ENCODE measurements at places on chromosomes 1 and 21.

- H3K4me1 ChIP-seq = peaks cover 39% of the 10 kb centered on the region
- peak overlapping the region; percentile 89 for H3K4me3 ChIP-seq
- H3K27me3 ChIP-seq = no peaks in the 10 kb centered on the region
- DNase-seq = no peak
- peak overlapping the region; percentile 97 for H3K27ac ChIP-seq
- H3K36me3 ChIP-seq = peaks cover 33% of the 10 kb centered on the region
Observed at GRCh38 chr1:173475564-173476196, 1.5 kb upstream of the PRDX6 start.

DNA sequence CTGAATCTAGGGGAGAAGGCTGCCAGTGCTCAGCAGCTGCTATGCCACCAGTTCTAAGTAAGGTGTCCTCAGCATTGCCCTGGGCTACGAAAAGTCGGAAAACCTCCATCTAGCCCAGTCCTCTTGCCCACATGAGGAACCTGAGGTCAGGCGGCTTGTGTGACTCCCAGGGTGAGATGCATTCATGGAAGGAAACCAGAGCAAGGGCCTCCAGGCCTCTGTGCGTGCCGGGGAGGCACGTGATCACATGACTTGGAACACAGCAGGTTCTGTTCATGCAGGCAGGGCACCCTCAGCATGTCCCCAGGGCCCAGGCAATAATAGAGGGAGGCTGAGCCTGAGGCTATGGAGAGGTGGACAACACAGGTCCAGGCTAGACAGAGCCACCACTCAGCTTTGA lies 312.5 kb upstream of the DUSP10 start:
- no peak for DNase-seq
- H3K36me3 ChIP-seq = peaks cover 3% of the 10 kb centered on the region
- H3K27me3 ChIP-seq = no peaks in the 10 kb centered on the region
- H3K4me3 ChIP-seq = no peak overlapping the region
- no peak overlapping the region for H3K27ac ChIP-seq
- no peaks in the 10 kb centered on the region for H3K4me1 ChIP-seq

DNA sequence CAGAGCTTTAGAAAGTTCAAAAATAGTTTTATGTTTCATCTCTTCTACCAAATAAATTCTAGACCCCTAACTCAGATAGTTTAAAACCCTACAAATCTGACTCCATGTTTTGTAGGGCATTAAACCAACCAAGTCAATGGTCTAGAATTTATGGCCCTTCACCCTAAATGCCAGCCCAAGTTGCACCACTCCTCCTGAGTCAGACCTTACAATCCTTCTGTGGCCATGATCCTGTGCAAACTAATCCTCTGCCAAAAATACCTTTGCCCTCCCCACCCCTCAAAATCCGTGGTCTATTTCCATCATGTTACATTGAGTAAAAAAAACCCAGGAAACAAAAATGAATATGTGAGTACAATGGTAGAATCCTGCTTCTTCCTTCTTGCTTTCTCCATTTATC lies 179.3 kb downstream of the NR5A2 start:
- no peaks in the 10 kb centered on the region for H3K27me3 ChIP-seq
- no peaks in the 10 kb centered on the region for H3K36me3 ChIP-seq
- H3K4me3 ChIP-seq = no peak overlapping the region
- DNase-seq = no peak
- H3K27ac ChIP-seq = no peak overlapping the region

DNA sequence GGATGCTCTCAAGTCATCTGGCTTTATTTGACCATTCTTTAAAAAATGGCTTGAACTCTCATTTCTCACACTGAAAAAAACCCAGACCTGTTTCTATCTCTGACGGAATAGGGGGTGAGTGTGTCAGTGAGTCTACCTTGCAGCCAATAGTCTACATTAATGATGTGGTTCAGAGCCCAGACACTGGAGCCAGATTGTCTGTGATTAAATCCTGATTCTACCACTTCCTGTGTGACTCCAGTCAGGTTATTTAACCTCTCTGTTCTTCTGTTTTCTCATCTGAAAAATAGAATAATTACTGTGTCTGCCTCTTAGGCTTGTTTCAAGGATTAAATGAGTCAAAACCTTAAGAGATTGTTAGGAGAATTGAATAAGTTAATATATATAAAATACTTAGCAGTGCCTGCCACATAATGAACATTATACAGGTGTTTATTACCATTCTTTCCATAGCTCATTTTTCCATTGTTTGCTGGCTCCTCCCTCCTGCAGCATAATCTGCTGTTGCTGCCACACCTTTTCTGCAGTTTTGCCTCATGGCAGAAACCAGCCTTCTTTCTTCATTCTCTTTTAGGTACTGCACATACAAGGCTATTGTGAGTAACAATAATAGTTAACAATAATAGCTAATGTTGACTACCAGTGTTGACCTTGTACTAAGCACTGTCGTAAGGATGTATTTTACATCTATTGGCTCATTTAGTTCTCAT lies 157.6 kb upstream of the IVNS1ABP start:
- H3K4me3 ChIP-seq = no peak overlapping the region
- H3K4me1 ChIP-seq = peaks cover 4% of the 10 kb centered on the region
- DNase-seq = peak; percentile 7
- no peaks in the 10 kb centered on the region for H3K27me3 ChIP-seq
- H3K27ac ChIP-seq = peak overlapping the region; percentile 47

DNA sequence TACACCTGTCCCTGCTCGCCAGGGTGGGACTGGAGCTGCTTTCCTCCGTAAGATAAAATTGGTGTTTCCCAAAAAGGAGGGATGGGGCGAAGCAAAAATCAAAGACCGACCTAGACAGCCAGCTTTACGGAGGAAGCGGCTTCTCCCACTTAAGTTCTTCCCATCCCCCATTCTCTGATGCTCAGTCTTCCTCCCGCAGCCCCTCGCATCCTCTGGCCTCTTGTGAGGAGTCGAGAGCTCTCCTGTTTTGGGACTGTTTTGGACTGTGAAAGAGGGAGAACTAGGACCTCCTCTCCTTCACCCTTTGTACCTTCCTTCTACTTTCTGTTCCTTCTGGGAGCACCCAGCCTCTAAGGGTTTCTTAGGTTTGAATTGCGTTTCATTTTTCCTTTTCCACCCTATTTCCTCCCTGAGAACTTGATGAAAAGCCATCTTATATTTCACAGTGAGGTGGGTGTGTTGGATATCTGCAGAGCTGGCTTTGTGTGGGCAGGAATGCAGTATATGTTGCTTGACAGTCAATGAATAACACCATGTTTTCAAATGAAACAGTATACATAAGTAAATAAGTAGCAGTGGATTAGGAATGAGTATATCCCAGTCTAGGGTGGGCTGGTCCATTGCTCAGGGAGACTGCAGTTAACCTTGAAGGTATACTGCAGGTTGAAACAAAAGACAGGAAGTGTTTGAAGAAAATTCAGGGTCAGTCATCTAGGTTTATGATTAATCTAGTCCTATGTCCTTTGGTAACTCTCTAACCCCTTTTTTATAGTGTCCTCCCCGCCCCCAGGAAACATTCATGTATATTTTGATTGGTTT lies 848 bp downstream of the CTTNBP2NL start:
- peaks cover 13% of the 10 kb centered on the region for H3K4me1 ChIP-seq
- H3K27me3 ChIP-seq = peaks cover 11% of the 10 kb centered on the region
- peak overlapping the region; percentile 83 for H3K4me3 ChIP-seq
- no peaks in the 10 kb centered on the region for H3K36me3 ChIP-seq

DNA sequence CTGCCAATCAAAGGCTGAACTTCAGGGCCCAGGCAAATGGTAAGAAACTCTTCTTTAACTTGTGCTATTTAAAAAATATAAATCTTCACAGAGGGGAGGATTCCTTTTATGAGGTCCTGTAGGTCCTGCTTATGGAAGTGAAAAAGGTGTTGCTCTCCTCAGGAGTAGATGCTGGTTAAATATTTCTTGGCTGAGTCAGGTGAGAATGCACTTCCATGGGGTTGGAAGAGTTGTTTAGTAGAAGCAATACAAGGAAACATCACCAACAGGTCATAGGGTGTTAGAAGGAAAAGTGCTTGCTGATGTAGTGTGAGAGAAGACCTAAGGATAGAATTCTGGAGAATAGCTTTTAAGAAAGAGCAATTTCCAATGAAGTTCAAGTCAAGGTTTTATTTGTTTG lies 42.2 kb upstream of the ATP1A1 start:
- no peak for DNase-seq
- H3K27ac ChIP-seq = no peak overlapping the region
- peaks cover 8% of the 10 kb centered on the region for H3K4me1 ChIP-seq
- H3K27me3 ChIP-seq = peaks cover 6% of the 10 kb centered on the region
- no peak overlapping the region for H3K4me3 ChIP-seq
- no peaks in the 10 kb centered on the region for H3K36me3 ChIP-seq

DNA sequence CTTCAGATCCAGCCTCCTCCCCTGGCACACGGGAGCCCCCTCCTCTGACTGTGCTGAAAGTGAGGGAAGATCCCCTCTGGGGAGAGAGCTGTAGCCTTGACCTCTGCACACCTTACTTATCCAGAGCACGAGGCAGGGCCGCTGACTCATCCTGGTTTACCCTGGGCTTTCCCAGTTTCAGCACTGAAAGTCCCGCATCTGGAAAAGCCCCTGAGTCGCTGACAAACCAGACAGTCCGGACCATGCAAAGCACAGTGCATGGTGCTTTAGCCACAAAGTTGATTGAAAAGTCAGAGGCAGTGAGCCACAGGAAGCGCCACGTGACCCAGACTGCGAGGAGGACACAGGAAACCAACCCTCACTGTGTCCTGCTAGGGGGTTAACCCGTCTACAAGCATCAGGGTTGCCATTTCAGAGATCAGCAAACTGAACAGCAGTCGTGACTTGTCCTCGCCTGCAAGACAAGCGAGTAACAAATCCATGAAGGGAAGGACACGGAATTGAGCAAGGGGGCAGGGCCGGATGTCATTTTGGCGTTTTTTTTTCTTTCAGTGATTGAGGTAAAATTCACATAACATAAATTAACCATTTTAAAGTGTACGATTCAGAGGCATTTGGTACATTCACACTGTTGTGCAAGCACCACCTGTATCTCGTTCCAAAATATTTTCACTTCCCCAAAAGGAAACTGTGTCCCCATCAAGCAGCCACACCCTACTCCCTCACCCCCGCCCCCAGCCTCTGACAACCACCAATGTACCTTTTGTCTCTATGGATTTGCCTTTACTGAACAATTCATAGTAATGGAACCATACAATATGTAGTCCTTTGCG lies 19.9 kb upstream of the IFNGR2 start:
- peaks cover 48% of the 10 kb centered on the region for H3K4me1 ChIP-seq
- H3K36me3 ChIP-seq = peaks cover 21% of the 10 kb centered on the region
- H3K4me3 ChIP-seq = peak overlapping the region; percentile 71
- peak overlapping the region; percentile 68 for H3K27ac ChIP-seq
- DNase-seq = peak; percentile 57
- H3K27me3 ChIP-seq = peaks cover 22% of the 10 kb centered on the region

- DNase-seq = no peak
- H3K27me3 ChIP-seq = peaks cover 88% of the 10 kb centered on the region
- peaks cover 10% of the 10 kb centered on the region for H3K4me1 ChIP-seq
- H3K36me3 ChIP-seq = peaks cover 6% of the 10 kb centered on the region
- H3K27ac ChIP-seq = no peak within 1 kb of the TSS
Observed at GRCh38 chr1:6419804-6420453, at the start of gene HES2. HES2 (minus strand) TSS chr1:6419919; CDS start chr1:6419820, 99 bp downstream.

GRCh38 chr1:248840946-248841345 lies 2.9 kb downstream of the ZNF672 start:
- no peak overlapping the region for H3K4me3 ChIP-seq
- H3K4me1 ChIP-seq = peaks cover 21% of the 10 kb centered on the region
- no peak overlapping the region for H3K27ac ChIP-seq
- peaks cover 13% of the 10 kb centered on the region for H3K36me3 ChIP-seq
- no peak for DNase-seq
- H3K27me3 ChIP-seq = no peaks in the 10 kb centered on the region

GRCh38 chr1:41108696-41109275 lies 87.3 kb upstream of the SLFNL1 start:
- H3K4me1 ChIP-seq = no peaks in the 10 kb centered on the region
- no peaks in the 10 kb centered on the region for H3K27me3 ChIP-seq
- H3K27ac ChIP-seq = no peak overlapping the region
- no peak overlapping the region for H3K4me3 ChIP-seq
- no peak for DNase-seq
- H3K36me3 ChIP-seq = peaks cover 3% of the 10 kb centered on the region

DNA sequence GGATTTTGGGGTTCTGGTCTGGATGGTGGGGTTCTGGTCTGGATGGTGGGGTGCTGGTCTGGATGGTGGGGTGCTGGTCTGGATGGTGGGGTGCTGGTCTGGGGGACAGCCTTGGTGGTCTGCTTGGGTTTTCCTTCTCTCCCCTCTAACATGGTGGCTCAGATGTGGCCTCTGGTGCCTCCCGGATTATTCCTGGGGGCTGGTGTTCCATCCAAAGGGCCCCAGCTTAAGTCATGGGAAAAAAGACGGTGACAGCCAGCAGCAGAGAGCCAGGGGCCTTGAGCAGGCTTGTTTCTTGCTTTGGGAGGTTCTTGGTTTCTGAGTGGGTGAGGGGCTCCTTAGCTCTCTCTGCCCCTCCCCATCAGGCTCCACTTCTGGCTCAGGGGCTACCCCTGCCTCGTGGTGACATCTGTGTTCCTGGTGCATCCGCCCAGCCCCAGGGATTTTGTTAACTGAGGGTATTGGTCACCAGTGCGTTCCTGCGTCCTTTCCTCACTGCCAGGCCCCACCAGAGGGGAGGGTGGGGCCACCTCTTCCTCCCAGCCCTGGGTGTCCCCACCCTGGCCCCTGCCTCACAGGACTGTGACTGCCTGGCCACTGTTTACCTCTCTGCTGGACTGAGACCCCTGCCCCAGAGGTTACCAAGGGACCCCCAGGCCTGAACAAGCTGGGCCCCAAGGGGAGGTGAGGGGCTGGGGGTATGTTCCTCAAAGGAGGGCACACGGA lies 43.2 kb upstream of the ACTRT2 start:
- H3K27me3 ChIP-seq = peaks cover 1% of the 10 kb centered on the region
- no peaks in the 10 kb centered on the region for H3K4me1 ChIP-seq
- H3K36me3 ChIP-seq = no peaks in the 10 kb centered on the region
- H3K27ac ChIP-seq = no peak overlapping the region
- H3K4me3 ChIP-seq = no peak overlapping the region
- DNase-seq = no peak

DNA sequence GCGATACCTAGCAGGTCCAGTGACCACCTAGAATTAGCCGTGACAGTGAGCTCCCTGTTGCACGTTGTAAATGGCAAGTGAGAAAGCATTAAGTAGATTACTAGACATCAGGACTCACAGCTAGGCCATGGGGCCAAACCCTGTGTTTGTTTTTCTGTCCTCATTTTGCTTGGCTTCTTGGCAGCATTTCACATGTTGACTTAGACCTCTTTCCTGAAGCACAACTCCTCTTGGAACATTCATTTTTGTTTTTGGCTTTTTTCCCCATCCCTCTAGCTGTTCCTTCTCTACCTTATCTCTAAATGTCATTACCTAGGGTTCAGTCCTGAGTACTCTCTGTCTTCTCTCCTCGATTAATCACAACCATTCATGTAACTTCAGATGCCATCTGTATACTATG lies 16.9 kb upstream of the PTPN14 start:
- DNase-seq = no peak
- peaks cover 14% of the 10 kb centered on the region for H3K27me3 ChIP-seq
- no peak overlapping the region for H3K4me3 ChIP-seq
- no peaks in the 10 kb centered on the region for H3K36me3 ChIP-seq
- H3K4me1 ChIP-seq = no peaks in the 10 kb centered on the region
